ENCODE measurements at places on chromosomes 7 and 10. TPM values are rescaled to one million over a fixed set of nuclear protein-coding genes. Genes with fewer than 3 reads are reported as not detected.

GRCh38 chr10:6269953-6270867, 67.5 kb downstream of the PFKFB3 start:
- H3K4me1 ChIP-seq = peaks cover 15% of the 10 kb centered on the region
- H3K36me3 ChIP-seq = no peaks in the 10 kb centered on the region
- no peak for DNase-seq

DNA sequence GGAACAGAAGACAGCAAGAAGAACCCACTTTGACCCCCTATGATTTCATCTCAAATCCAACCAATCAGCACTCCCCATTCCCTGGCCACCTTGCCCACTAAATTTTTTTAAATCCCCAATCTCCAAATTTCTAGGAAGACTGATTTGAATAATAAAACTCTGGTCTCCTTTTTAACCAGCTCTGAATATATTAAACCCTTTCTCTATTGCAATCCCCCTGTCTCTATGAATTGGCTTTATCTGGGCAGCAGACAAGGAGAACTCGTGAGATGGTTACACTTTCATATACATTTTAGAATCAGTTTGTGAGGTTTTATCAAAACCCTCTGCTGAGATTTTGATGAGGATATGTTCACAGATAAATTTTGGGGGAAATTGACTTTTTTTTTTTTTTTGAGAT, 90.3 kb upstream of the TRIM24 start:
- no peak for DNase-seq
- no peak overlapping the region for H3K4me3 ChIP-seq
- no peaks in the 10 kb centered on the region for H3K27me3 ChIP-seq
- H3K4me1 ChIP-seq = no peaks in the 10 kb centered on the region

GRCh38 chr10:132634241-132634946, 96.8 kb downstream of the INPP5A start:
- no peaks in the 10 kb centered on the region for H3K27me3 ChIP-seq
- no peak for DNase-seq
- no peaks in the 10 kb centered on the region for H3K36me3 ChIP-seq
- H3K4me1 ChIP-seq = peaks cover 99% of the 10 kb centered on the region

- H3K4me3 ChIP-seq = peak overlapping the region; percentile 34
- no peak for DNase-seq
- no peaks in the 10 kb centered on the region for H3K36me3 ChIP-seq
- H3K4me1 ChIP-seq = no peaks in the 10 kb centered on the region
- H3K27ac ChIP-seq = no peak overlapping the region
- no peaks in the 10 kb centered on the region for H3K27me3 ChIP-seq
Observed at GRCh38 chr10:58326967-58327381, 7.8 kb upstream of the UBE2D1 start.

Gene PRPS1L1
- not detected for total RNA-seq

DNA sequence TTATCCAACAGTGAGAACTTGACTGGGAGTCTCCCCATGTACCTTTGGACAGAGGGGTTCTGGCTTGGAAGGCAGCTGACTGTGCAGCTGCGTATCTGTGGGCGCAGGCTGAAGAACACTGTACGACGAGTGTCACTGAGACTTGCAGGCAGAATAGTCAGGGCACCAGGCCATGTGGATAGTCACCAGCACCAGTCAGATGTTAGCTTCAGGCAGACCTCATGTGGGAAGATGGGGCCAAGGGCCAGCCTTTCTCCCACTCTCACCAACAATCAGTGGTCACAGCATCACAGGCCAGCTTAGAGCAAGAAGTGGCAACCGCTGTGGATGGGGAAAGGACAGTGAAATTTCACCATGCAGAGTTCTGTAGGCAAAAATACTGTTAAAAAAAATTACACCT, 43.4 kb upstream of the GJD4 start:
- peak; percentile 89 for DNase-seq
- peaks cover 35% of the 10 kb centered on the region for H3K4me1 ChIP-seq
- no peak overlapping the region for H3K4me3 ChIP-seq
- no peaks in the 10 kb centered on the region for H3K27me3 ChIP-seq
- peaks cover 15% of the 10 kb centered on the region for H3K36me3 ChIP-seq
- H3K27ac ChIP-seq = no peak overlapping the region

DNA sequence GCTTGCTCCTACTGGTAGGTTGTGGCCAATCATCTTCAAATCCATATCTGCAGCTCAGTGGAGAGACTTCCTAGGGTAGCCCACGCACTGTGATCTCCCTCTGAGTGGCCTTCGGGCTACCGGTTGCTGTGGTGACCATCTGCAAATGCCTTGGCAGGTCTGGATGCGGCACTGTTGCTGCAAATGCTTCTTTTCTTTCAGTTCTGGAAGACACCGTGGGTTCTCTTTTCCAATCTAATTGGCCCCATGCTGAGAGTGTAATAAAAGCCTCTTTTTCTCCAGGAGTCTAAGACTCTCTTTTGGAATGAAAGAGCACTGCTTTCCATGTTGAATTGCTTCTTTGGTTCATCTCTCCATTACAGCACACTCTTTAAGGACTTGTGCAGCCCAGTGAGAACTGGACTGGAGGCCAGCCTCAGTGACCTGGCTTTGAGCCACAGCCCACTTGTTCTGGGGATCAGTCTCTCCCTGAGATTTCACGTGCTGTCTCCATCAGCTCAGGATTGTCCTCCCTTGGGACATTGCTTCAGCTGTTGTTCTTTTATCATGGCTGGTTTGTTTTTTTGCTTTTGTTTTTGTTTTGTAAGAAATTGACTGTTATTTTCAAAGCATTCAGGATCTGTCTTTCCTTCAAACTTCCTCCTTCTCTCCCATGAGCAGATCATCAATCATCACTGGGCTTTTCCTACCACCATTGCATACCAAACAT, 286.6 kb downstream of the BMPER start:
- H3K36me3 ChIP-seq = no peaks in the 10 kb centered on the region
- H3K4me1 ChIP-seq = no peaks in the 10 kb centered on the region
- no peak for DNase-seq
- no peaks in the 10 kb centered on the region for H3K27me3 ChIP-seq

GRCh38 chr10:86071758-86072157, 294.8 kb downstream of the GRID1 start:
- H3K4me3 ChIP-seq = no peak overlapping the region
- DNase-seq = peak; percentile 68
- no peak overlapping the region for H3K27ac ChIP-seq
- H3K36me3 ChIP-seq = no peaks in the 10 kb centered on the region
- peaks cover 5% of the 10 kb centered on the region for H3K27me3 ChIP-seq

- H3K4me3 ChIP-seq = peak overlapping the region; percentile 78
- no peaks in the 10 kb centered on the region for H3K27me3 ChIP-seq
- H3K27ac ChIP-seq = peak overlapping the region; percentile 98
- H3K4me1 ChIP-seq = peaks cover 50% of the 10 kb centered on the region
Observed at GRCh38 chr10:91925022-91925320, 1.4 kb downstream of the BTAF1 start.

DNA sequence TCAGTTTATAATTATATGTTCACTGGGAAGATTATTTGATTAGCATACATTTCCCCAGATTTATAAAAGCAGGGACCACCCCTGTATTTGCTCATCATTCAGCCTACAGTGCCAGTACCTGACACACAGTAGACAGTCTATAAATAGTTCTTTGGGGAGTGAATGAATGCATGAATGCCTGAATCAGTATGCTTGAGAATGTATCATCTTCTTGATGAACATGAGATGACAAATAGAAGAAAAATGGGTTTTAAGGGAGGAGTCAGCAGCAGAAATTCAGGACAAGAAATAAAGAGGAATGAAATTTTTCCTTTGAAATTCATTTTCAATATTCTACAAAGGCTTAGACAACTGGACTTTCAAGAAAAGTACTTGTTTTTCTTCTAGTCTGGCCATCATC, 295.8 kb upstream of the LRRTM3 start:
- H3K27me3 ChIP-seq = no peaks in the 10 kb centered on the region
- no peaks in the 10 kb centered on the region for H3K36me3 ChIP-seq
- no peak overlapping the region for H3K4me3 ChIP-seq
- no peak overlapping the region for H3K27ac ChIP-seq
- H3K4me1 ChIP-seq = no peaks in the 10 kb centered on the region
- no peak for DNase-seq

Gene CTTNBP2
- 15.3 TPM for total RNA-seq

- no peaks in the 10 kb centered on the region for H3K36me3 ChIP-seq
- no peak overlapping the region for H3K4me3 ChIP-seq
- peak; percentile 92 for DNase-seq
- peak overlapping the region; percentile 60 for H3K27ac ChIP-seq
Observed at GRCh38 chr7:89232-90019, 102.9 kb upstream of the FAM20C start.

Gene HNRNPF
- 158 TPM for total RNA-seq

Data from esophagus muscularis mucosa (tissue), 4 donors.